ENCODE measurements at places on chromosomes 16 and 17. TPM values are rescaled to one million over a fixed set of nuclear protein-coding genes. Genes with fewer than 3 reads are reported as not detected.

The SLC35G6 gene
- not detected for total RNA-seq

The KRT32 gene
- not detected for total RNA-seq

The NOXO1 gene
- 1.6 TPM for total RNA-seq

The HSD17B1 gene
- 5.5 TPM for total RNA-seq

The COQ7 gene
- 12.6 TPM for total RNA-seq

The TNFSF13 gene
- total RNA-seq, result 1.4 TPM

The CTRL gene
- total RNA-seq, result 0.79 TPM

The SLC2A4 gene
- not detected for total RNA-seq

The IFI35 gene
- total RNA-seq, result 8.5 TPM

The PRDM7 gene
- total RNA-seq, result not detected

The RNF222 gene
- 1.1 TPM for total RNA-seq

The ITGAD gene
- total RNA-seq, result not detected

The SAP30BP gene
- total RNA-seq, result 45.7 TPM

The LLGL2 gene
- 18.0 TPM for total RNA-seq

The EPOP gene
- 6.2 TPM for total RNA-seq

The LUC7L3 gene
- total RNA-seq, result 37.1 TPM

The CLEC19A gene
- 0.54 TPM for total RNA-seq

The RAB40B gene
- 25.5 TPM for total RNA-seq

The CNGB1 gene
- not detected for total RNA-seq

The SLFN14 gene
- not detected for total RNA-seq
